ENCODE measurements at places on chromosomes 13 and 19.

DNA sequence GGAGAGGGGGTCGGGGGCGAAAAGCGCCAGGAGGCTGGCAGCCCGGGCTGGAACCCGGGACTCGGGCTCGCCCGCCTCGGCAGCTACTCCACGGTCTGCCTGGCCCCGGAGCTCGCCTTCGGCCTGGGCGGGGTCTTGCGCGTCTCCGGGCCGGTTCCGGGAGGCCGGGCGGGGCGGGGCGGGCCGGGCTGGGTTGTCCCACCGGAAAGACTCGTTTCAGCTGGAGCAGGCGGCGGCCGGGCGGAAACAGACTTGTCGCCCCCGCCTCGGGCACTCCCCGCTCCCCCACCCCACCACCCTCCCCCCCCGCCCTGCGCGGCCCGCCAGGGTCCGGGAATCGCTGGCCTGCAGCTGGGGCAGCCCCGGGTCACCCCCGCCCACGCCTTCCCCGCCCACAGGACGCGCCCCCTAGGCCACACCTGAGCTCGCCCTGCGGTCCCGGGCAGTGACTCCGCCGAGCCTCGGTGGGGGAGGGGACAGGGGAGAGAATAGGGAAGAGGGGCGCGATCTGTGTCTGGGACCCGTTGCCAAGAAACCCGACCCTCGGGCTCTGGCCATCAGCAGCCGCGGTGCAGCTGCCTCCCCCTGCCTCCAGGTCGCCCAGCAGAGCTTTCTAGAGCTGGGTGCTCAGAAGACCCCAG lies 109.4 kb downstream of the KCTD15 start:
- no peak for DNase-seq

DNA sequence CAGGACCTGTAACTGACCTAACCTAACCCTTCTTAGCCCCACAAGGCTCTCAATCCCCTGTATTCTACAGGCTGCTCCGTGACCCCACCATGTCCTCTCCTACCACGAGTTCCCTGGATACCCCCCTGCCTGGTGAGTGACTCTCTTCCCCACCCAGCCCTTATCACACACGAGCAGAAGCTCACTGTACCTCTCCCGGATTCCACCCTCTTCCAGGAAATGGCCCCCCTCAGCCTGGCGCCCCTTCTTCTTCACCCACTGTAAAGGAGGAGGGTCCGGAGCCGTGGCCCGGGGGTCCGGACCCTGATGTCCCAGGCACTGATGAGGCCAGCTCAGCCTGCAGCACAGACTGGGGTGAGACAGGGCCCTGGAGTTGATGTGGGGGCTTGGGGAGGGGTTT lies 1.3 kb downstream of the NR1H2 start:
- DNase-seq = no peak

DNA sequence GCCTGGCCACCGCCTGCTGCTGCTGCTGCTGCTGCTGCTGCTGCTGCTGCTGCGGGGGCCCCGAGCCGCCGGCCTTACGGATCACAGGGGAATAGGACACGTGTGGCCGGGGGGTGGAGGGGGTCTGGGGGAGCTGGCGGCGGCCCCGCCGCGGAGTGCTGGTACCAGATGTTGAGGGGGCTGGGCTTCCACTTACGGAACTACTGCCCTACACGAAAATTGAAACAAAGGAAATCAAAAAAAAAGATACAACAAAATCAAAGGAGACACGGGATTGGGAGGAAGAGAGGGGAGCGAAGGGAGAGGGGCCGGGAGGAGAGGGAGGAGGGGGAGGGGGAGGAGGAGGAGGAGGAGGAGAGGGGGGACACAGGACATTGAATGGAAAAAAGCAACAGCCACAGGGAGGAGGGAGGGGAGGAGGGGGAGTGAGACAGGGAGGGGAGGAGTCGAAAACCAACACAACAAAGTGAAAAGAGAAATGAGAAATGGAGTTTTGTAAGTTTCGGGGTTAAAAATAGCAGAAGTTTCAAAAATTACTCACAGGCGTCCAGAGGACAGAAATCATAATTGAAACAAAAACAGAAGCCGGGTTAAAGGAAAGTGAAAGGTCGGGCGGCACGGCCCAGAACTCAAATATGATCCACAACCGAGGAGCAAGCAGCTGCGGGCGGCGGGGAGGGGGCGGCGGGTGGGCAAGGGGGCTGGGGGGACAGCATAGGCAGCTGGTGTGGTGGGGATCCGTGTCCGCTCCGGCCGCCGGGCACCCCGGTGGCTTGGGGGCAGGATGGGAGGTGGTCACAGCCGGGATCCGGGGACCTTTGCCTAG lies 57.8 kb downstream of the IER2 start:
- DNase-seq = peak; percentile 48

DNA sequence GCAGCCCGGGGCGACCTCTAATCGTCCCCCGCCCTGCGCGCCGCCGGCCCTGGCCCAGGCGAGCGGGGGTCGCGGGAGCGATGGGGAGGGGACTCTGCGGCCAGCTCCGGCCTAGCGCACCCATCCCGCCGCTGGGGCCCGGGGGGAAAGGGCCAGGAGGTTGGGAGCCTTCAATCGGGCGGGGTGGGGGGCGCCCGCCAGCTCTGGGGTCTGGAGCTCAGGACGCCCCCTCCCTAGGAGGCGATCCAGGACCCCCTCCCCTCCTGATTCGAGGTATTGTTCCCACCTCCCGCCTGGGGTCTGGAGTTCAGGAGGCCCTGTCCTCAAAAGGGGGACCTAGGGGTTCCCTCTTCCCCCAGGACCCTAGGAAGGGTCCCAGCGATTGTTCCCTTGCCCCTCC lies 430 bp downstream of the ZNF358 start:
- no peak for DNase-seq

- DNase-seq = peak; percentile 31
Measured at GRCh38 chr19:41175801-41176777, 16.9 kb upstream of the CYP2S1 start.

DNA sequence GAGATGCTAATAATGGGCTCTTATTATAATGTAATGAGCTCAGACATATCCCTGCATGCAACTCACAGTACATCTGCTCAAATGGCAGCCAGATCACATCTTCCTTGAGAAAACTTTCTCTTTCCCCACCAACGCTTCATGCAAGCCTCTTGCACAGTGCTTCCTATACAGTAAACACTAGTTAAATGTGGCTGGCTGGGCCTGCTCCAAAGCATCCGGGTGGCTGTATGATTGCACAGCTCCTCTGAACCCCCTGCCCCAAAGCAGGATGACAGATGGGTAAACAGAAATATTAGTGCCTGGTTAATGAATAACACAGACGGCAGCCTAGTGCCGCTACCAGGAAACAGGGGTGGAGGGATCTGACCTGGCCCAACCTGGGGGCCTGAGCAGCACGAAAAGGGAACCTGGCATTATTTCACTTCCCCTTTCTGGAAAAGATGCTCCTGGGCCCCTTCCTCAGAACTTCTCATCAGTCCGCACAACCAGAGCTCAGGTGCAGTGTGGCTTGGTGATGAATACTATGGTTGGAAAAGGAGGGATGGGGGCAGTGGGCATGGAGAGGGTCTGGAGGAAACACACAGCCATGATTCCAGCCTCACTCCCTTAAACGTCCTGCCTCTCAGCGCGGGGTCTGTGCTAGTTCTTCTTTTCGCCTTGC lies 10.8 kb downstream of the FFAR2 start:
- no peak for DNase-seq

- peak; percentile 56 for DNase-seq
Measured at GRCh38 chr13:73765651-73766384, 368.4 kb downstream of the KLF12 start.

GRCh38 chr19:19006213-19006612 lies 27.1 kb downstream of the SUGP2 start:
- DNase-seq = no peak

DNA sequence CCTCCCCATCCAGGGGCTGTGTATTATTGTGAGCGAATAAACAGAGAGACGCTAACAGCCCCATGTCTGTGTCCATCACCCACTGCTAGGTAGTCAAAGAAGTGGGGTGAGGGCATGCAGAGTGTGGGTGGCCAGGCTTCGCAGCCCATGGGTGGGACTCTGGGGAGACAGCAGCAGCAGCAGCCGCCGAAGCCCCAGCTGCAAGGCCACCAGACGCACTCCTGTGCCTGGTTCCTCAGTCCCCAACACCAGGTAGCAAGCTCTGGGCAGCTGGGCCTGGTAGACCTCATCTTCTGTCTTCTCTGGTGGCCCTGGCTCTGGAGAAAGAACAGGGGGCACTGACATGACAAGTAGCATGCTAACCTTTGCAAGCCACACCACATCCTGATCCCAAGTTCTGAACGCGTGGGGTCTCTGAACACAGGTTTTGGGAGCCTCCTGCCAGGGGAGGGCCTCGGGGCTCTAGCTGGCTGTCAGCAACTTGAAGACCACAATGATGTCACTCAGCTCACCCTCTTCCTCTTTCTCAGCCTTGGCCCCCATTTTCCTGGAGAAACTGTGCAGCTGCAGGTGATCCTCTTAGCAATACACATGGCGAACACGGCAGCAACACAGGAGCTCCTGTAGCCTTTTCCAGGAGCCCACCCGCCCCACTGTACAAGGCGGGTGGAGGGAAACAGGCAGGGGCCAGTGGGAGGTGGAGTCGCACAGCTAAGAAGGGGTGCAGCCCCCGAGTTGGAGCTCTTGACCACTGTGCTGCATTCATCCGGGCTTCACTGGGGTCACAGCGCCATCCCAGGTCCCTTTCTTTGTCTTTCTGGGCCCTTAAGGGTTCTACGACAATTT lies 5.8 kb downstream of the FUZ start:
- no peak for DNase-seq

- no peak for DNase-seq
Measured at GRCh38 chr13:105721016-105721415, 814.4 kb downstream of the EFNB2 start.

Measured in stimulated activated CD4-positive, alpha-beta T cell treated with anti-CD3 and anti-CD28 coated beads, Interleukin-4, amount 100 ng/mL, for 48 hours (primary cell).